ENCODE measurements at places on chromosomes 16 and 17.

- no peak for DNase-seq
These were observed 176.8 kb downstream of the TANC2 start for GRCh38 chr17:63142836-63143235.

GRCh38 chr17:15648386-15648785 is 28.9 kb upstream of the FBXW10B start:
- DNase-seq, result no peak

- DNase-seq, result no peak
These were observed 9.6 kb downstream of the FTO start for GRCh38 chr16:53713403-53714204.

GRCh38 chr17:38469875-38470274 is 41.6 kb downstream of the ARHGAP23 start:
- no peak for DNase-seq

DNA sequence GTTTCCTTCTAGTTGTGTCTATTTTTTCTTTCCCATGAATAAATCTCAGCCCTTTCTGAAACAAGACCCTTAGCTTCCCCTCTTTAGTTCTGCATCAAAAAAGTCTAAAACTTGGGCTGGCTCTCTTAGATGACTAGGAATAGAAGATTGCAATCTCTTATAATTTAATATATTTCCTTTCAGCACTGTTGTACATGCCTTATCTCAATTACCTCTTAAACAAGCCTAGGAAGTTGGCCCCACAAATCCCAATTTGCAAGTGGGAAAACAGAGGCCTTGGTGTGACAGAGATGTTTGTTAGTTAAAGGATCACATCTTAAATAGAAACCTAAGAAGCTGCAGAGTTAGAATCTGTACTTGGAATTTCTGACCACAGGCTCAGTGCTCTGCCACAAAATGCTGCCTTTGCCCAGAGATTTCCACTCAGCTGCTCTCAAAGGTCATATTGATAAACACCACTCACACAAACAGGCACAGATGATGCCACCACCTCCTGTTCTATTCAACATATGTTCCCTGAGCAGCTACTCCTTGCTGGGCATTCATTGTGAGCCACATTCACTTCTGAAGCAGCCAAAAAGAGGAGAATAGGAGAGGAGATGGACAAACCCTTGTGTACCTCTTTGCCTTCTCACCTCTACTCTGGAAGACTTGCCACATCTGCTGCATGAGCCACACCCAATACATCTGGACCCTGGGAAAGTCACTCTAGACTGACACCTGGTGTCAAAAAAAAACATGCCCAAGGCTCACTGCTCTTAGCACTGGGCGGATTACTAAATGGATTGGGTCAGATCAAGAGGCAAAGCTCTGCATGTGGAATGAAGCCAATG is 5.5 kb downstream of the CCDC182 start:
- peak; percentile 62 for DNase-seq

GRCh38 chr16:77657016-77657415 is 65.3 kb upstream of the NUDT7 start:
- peak; percentile 70 for DNase-seq

GRCh38 chr16:8966817-8967131 is 3.1 kb upstream of the USP7 start:
- no peak for DNase-seq

- no peak for DNase-seq
These were observed 5.9 kb downstream of the NLRC5 start for GRCh38 chr16:56995136-56995805.

- DNase-seq, result no peak
These were observed 7.0 kb upstream of the METTL22 start for GRCh38 chr16:8614435-8615029.

DNA sequence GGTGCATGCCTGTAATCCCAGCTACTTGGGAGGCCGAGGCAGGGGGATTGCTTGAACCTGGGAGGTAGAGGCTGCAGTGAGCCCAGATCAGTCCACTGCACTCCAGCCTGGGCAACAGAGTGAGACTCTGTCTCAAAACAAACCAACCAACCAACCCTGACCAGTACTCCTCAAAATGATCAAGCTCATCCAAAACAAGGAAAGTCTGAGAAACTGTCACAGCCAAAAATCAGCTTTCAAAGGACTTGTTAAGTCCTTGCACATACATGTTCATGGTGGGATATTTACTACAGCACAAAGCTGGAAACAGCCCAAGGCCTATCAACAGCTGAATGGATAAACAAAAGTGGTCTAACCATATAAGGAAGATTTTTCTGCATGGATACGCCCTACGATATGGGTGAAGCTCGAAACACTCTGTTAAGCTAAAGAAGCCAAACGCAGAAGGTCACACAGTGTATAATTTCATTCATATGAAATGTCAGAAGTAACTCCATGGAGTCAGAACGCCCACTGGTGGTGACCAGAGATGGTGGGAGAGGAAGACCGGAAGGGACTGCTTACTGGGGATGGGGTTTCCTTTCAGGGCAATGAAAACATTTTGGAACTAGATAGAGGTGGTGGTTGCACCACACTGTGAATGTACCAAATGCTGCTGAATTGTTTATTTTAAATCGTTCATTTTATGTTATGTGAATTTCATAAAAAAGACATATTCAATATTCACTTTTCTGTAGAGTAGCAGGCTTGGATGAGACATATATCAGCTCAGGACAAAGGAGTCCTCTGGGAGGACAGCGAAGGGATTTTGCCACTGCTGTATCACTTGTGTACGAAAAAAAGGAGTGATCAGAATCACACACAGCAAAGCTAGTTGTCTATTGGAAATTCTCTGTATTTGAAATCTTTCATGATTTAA is 17.7 kb downstream of the CCL17 start:
- DNase-seq, result peak; percentile 83

DNA sequence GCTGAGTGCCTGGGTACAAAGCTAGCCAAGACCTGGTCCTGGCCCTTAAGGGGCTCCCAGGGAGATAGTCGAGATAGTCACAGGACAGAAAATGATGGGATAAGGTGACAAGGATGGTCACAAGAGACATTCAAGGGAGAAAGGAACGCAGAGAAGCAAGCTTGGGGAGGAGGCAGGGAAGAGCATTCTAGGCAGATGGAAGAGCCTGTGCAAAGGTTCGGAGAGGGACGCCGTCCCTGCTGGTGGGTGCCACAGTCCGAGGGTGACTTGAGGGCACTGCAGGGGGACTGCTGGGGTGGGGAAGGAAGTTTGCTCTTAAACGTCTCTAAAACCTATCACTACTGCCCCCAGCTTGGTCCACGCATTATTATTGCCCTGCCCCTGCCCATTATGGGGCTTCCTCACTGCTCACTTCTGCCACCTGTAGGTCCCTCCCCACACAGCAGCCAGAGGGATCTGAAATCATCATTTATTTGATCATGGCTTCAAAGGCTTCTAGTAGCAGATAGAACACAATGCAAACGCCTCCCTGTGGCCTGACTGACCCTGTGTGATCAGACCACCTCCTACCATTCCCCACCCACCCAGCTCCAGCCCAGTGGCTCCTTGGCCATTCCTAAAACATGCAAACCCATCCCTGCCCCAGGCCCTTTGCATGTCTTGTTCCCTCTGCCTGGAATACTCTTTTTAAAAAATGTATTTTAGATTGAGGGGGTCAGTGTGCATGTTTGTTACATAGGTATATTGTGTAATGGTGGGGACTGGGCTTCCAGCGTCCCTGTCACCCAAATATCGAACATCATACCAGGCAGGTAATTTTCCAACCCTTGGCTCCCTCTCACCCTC is 60.3 kb downstream of the RMI2 start:
- DNase-seq, result no peak

DNA sequence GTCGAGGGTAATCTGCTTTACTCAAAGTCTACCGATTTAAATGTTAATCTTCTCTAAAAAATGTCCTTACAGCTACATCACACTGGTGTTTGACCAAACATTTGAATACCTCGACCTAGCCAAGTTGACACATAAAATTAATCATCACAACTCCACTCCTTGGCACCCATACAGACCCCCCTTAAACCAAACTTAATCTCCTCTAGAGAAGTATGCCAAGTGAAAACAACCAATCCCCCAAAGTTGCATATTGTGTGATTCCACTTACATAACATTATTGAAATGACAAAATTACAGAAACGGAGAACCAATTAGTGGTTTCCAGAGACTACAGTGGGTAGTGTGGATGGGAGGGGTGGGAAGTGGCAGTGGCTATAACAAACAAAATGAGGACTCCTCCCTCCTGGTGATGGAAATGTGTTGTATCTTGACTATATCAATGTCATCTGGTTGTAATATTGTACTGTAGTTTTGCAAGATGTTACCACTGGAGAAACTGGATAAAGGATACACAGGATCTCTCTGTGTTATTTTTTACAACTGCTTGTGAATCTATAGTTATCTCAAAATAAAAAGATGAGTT is 39.4 kb downstream of the CAPNS2 start:
- peak; percentile 17 for DNase-seq

GRCh38 chr16:3013491-3013951 is 798 bp downstream of the CLDN9 start:
- DNase-seq, result no peak

DNA sequence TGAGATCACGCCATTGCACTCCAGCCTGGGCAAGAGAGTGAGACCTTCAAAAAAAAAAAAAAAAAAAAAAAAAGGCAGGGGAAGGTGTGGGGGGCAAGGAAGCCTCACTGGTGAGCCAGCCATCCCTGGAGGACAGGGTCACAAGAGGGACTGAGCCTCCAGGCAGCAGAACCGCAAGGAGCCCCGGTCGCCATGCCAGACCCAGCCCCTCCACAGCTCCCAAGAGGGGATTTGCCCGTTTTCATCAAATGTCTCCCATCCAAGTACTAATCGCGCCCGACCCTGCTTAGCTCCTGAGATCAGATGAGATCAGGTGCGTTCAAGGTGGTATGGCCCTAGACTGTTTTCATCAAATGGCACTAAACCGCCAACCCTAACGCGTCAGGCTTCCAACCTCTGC is 2.9 kb downstream of the SLC38A8 start:
- DNase-seq, result no peak

DNA sequence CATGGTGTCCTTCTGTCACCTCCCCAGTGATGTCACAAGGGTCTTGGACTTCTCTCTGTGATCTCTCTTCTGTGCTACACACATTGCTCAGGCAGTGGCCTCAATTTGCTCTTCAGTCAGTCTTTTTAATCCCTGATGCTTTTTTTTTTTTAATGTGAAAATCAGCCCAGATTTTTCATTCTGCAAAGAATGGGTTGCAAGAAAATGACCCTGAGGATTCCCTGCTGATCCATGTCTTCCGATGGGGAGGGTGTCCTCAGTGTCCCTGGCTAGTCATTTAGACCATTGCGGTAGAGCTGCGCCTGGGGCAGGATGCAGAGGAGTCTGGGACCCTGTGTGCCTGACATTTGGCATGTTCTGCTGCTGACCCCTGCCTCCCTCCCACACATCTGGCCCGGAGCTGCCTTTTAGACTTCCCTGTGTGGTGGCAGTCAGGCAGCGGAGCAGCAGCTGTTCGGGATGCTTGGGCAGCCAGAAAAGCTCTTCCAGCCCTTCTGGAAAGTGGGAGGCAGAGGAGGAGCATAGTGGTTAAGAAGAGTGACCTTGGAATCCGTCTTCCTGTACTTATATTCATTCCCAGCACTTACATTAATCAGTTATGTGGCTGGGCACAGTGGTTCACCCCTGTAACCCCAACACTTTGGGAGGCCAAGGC is 12.3 kb downstream of the GPT2 start:
- no peak for DNase-seq

GRCh38 chr16:85195900-85196772 is 83.9 kb upstream of the CIBAR2 start:
- DNase-seq, result no peak

- DNase-seq, result no peak
These were observed 39.3 kb downstream of the LIG3 start for GRCh38 chr17:35019386-35020179.

DNA sequence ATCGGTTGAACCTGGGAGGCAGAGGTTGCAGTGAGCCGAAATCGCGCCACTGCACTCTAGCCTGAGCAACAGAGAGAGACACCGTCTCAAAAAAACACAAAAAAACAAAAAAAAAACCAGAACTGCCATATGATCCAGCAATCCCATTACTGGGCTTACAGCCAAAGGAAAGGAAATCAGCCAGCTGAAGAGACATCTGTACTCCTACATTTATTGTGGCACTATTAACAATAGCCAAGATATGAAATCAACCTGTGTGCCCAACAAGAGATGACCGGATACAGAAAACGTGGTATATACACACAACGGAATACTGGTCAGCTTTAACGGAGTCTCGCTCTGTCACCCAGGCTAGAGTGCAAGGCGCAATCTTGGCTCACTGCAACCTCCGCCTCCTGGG is 14.6 kb downstream of the FANCA start:
- no peak for DNase-seq

DNA sequence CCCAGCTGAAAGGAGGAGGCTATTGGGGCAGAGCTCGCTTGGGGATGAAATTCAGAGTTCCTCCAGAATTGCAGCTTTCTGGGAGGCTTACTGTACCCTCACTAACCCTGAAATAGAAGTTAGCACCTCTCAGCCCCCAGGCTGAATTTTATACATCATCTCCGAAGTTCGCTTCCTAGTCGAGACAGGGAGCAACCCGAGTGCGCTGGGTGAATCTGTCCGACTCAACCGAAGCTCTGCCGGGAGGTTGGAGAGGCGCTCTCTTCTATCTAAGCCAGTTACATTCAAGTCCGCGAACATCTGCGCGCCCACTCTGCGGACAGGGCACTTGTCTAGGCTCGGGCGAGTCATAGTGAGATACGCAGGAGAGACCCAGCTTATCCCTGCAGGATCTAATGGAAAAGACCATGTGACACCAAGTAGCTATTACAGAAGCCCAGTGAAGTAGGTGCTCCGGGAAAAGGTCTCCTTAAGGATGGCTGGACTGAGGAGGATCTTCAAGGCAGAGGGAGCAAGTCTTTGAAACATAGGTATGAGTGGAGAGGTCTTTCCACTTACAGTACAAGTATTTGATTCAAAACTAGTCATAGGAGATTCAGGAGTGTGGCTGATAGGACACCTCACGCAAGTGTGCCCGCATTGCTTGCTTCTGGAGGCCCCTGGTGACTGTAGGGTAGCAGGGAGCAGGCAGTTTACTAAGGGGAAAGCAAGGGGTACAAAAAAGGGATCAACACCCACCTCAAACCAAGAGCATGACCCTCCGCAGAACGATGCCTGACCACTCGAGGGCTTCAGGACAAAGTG is 646 bp upstream of the HES7 start:
- peak; percentile 52 for DNase-seq

DNA sequence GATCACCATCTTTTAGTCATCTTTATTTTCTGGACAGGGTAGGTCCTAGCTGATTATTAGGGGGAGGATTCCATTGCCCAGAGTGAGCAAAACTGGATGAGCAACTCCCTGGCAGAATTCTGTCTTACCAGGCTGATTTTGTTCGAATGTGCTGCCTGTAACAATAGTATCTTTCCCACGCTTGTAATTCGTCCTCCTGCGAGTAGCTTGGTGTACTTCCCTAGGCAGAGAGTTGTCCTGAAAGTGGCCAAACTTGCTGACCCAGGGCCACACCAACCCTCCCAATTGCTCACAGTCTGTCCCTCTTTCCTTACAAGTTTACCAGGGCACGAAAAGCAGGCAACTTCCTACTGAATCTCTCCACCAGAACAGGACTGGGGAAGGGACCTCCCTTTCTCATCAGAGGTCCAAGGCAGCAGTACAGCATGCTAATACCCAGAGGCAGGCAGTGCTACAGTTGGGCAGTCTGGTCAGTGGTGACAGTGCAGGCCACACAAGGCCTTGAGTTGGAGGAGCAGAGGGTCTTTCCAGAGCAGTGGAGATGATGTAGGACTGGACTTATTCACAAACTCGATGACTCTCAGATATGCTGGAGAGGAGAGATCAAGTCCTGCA is 67.8 kb upstream of the NLK start:
- DNase-seq, result no peak

All from SK-N-DZ (cell line).